ENCODE measurements at places on chromosomes 12 and 14.

- DNase-seq: no peak
Observed at GRCh38 chr14:100884456-100884855, 19.1 kb downstream of the RTL1 start.

DNA sequence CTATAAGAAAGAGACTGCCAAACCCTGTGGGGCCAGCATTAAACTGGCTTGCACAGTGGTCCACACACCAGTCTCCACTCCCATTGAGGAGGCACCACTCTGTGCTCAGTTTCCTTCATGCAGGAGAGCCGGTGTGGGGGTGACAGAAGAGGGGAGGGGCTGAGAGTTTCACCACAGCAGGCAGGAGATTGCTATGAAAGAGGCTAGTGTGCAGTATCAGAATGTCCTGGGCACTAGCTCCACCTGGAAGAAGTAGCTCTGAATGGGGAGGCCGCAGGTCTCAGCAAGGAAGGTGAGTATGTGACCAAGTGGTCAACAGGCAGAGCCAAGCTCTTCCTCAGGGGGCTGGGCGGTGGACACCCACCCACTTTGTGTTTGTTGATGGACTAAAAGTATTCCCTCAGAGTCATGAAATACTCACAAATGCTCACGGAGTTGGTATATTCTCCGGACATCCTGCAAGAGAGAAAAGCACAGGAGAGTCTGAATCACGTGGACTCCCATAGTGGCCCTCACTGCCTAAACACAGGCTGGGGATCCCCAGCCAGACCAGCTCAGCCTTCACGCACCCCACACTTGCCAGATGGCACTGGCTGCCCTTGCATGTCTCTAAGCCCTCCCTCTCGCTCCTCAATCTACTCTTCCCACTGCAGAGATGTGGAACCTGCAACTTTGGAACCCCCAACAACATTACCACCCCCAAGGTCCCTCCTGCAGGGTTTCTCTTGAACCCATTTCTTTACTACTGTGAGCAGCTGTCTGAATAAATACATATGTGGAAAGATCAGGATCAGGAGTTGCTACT, 7.8 kb upstream of the KRT72 start:
- no peak for DNase-seq

DNA sequence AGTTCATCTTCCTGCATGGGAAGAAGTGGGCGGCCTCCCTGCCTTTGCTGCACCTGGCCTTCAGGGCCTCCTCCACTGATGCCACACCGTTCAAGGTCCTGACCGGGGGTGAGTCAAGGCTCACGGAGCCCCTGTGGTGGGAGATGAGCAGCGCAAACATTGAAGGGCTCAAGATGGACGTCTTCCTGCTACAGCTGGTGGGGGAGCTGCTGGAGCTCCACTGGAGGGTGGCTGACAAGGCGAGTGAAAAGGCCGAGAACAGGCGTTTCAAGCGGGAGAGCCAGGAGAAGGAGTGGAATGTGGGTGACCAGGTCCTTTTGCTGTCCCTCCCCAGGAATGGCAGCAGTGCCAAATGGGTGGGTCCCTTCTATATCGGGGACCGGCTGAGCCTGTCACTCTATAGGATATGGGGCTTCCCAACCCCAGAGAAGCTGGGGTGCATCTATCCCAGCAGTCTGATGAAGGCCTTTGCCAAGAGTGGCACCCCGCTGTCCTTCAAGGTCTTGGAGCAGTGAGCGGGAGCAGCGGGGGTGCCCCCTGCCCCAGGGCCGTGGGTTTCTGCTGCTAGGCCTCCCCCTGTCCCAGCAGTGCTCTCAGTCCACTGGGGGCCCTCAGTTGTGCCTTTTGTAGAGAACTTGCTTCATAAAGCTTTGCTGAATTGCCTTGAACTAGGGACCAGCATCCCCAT, 12.4 kb downstream of the CBLN3 start:
- DNase-seq: no peak

DNA sequence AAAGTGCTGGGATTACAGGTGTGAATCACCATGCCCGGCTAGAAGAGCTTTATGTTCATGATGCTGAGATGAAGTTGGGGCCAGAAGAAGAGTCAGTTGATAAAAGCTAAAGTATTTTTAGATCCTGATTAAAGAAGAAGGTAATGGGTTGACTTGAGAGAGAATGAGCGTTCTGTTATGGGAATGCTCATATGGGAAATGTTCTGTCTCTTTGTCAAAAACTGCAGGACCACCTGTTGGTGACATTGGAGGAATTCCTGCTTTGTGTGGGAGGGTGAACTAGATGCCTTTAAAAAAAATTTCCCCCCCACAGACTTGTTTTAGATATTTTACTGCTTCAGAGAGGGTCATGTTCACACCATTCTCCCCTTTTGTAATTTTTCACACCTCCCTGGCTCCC, 6.7 kb downstream of the WDR20 start:
- DNase-seq: no peak

DNA sequence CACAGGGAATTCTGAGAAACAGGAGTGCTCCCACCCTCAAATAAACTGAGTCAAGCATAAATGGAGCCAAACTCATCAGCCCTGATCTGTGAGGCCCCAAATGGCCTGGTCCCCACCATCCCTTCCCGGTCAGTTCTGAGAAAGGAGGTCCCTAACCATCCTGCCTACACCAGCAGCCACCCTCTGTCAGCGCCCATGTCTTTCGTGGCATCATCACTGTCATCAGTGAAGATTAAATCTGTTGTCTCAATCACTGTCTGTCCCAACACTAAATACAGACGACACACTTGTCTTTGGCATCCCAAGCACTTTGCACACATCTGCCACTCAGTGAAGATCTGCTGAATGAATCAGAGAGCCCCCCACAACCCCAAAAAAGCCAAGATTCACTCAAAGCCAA, 22.4 kb downstream of the VPS37B start:
- DNase-seq: no peak

DNA sequence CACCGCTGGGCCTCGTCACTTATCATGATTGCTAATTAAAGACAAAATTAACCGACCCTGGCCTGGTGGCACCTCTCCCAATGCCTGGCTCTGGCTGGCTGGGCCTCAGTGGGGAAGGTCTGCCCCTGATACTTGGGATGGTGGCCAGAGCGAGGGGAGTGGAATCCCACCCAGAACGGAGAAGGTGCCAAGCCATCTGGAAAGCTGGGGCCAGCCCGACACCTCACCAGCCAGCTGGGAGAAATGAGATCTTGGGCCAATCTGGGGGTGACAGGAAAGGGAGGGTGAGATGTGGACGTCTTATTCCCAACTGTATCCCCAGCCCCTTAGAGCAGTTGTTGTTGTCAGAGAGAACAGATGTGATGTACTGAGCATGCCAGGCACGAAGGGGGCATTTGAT, 215.0 kb upstream of the PWP1 start:
- DNase-seq: no peak

GRCh38 chr12:6494968-6495367, 1.1 kb downstream of the NCAPD2 start:
- no peak for DNase-seq

- no peak for DNase-seq
Observed at GRCh38 chr14:89637581-89637980, 220.5 kb upstream of the FOXN3 start.

- DNase-seq: no peak
Observed at GRCh38 chr12:1297206-1297605, 297.2 kb downstream of the FBXL14 start.

GRCh38 chr14:22978981-22979671, 3.2 kb downstream of the AJUBA start:
- no peak for DNase-seq

Data from T follicular helper cell (primary cell).